ENCODE measurements at places on chromosomes 4 and X.

DNA sequence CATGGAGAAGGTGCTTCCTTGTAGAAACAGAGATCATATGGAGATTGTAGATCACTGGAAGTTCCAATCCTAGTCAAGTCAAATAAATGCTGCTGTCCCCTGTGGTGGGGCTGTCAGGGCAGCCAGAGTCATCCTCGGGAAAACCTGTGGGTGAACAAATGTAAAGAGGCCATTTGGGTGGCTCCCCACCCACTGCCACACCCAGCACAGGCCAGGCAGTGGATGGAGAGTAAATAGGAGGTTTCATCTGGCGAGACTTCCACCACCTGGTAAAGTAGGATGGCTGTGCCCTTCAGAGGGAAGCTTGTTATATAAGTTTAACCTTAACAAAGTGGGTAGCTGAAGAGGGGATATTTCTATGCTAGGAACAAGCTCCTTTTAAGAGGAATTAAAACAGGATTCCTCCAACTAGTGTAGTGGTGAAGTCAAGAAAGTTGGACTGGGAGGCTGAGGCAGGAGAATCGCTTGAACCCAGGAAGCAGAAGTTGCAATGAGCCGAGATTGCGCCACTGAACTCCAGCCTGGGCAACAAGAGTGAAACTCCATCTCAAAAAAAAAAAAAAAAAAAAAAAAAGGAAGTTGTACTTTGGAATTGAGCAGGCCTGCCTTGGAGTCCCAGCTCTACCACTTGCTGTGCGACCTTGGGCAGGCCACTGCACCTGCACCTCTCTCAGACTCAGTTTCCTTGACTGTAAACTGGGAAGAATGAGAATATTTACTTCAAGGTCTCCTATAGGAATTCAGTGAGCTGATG lies 273.7 kb downstream of the PTTG2 start:
- no peak for DNase-seq

GRCh38 chr4:147816382-147817254 lies 84.7 kb downstream of the ARHGAP10 start:
- DNase-seq = no peak

DNA sequence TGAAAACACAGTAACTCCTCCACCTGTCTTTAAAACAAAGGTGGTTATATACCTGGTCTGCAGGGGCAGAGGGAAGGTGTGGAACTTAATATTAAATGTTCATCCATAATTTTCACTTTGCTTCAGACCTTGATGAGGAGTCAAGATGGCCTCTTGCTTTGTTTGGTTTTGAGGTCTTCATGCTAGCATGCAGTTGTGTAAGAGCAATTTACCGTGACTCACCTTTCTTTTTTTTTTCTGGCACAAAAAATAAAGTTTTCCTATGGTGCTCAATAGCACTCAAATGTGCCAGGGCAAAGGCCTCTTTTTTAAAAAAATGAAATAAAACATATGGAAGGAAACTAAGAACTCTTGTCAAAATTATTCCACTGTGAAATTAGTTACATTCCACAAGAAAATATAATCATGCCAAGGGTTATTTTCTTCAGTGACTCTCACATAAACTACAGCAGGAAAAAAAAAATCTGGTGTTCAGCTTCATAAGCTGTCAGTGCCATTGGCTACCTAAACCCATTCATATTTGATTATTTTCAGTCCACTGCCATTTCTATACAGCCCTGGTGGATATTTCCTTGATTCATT lies 128.2 kb downstream of the SLC7A11 start:
- DNase-seq = no peak

DNA sequence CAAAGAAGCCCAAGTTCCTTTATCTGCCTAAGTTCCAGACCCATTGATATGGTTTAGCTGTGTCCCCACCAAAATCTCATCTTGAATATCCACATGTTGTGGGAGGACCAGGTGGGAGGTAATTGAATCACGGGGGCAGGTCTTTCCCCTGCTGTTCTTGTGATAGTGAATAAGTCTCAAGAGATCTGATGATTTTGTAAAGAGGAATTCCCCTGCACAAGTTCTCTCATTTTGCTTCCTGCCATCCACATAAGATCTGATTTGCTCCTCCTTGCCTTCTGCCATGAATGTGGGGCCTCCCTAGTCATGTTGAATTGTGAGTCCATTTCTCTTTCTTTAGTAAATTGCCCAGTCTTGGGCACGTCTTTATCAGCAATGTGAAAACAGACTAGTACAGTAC lies 860.2 kb downstream of the FSTL5 start:
- DNase-seq = no peak

DNA sequence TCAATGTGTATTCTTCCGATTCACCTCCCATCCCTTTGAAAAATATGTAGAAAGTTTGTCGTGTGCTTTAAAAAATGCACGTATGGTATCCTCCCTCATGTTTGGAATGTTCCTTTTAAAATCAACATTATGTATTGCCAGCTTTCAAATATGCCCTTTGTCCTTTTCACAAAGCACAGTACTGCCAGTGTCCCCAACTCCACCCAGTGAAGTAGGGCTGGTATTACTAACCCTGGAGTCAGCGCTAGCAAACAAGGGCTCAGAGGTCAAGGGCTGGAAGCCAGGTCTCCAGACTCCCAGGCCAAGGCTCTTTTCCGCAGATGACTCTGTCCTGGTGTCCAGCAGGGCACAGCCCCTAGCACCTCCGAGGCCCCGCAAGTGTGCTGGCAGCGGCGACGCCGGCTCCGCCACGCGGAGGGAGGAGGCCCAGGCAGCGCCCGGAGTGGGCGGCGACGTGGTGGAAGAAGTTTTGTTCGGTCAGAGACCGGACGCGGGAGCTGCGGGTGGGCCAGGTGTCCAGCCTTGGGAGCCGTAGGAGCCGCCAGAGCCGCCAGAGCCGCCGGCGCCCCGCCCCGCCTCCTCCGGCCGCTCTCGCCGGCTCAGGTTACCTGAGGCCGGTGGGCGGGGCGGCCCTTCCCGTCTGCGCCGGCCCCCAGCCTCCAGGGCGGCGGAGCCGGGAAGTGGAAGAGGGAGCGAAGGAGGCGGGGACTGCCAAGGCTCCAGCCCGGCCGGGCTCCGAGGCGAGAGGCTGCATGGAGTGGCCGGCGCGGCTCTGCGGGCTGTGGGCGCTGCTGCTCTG lies at the start of gene IL13RA1:
Gene IL13RA1 (plus strand): TSS at position 720 of the 799 bp plus-strand sequence. CDS start 33 bp downstream, at position 753.
- DNase-seq = peak; percentile 25

DNA sequence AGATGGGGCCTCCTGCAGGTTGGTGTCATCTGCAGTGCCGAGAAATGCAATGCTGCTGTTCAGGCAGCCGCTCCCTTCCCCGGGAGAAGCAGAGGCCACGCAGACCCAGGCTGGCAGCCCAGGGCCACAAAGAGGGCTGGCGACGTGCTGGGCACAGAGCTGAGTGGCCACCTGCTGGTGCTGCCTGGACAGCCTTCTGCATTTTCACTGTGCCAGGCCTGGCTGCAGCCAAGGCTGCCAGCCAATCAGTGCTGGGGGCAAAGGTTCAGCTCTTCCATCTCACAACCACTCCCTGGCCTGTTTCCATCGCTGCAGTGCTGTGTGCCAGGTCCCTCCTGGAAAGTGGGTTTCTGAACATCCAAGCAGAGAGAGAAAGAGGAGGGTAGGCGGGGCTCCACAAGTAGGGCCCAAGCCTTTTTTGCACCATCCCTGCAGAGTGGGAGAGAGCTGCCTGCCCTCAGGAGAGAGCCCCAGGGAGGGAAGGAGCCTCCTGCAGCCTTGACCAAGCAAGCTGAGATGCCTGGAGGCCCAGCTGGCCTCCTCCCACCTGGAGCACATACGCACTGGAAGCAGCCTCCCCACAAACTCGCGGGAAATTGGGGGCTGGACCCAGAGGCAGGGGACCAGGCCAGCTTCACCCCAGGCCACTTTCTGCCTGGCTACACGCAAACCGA lies 20.1 kb downstream of the ADRA2C start:
- DNase-seq = no peak

GRCh38 chr4:73315091-73315490 lies 56.5 kb upstream of the ANKRD17 start:
- DNase-seq = no peak

- no peak for DNase-seq
These were observed 15.8 kb downstream of the LIN54 start for GRCh38 chr4:82994834-82995233.

DNA sequence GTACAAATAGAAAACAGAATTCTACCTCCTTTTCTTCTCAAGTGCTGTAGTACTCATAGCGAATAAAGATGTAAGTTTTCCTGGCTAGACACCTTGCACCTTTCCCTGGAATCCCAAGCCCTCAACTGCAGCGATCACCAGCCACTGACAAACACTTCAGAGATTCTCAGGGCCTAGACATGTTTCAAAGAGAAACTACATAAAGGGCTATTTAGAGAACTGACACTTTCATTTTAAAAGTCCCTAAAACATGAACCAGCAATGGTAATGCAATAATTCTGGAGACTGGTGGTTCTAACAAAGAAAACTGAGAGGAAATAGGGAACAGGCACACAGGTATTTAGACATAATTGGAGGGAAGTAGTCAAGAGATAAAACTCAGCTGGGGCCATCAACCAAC lies 35.7 kb downstream of the FANCB start:
- no peak for DNase-seq

DNA sequence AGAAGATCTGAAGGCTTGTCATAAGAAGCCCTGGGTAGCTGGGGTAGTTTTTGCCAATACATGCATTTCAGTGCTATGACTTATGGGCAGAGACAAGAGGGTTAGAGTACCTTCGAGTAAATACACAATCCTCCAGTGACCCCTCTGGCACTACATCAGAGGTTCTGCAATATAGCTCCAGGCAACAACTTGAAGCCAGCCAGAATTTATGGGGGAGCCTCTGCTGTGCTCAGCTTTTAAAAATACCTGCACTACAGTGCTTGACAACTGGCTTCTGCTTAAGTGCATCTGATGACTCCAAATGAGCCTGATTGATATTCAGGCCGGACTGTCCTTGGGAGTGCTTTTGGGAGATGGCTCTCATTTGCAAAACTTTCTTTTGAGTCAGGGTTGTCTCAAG lies 44.9 kb upstream of the SMAD1 start:
- no peak for DNase-seq

GRCh38 chr4:103499094-103499493 lies 220.7 kb downstream of the TACR3 start:
- DNase-seq = no peak

DNA sequence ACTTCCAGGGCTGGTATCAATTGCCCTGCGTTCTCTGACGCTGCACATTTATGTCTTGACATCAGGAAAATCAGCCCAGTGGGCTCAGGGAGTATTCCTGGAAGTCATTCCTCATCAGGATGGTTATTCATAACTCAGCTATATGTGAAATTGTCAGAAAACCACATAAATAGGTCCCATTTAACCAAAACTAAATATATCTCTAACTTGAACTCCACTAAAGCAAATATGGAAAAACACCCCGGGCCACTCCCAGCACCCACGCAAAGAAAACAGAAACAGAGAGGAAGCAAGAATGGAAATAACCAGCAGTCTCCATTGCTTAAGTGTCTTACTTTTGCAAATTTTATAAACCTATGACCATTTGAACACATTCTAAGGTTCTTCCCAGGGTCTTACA lies 112.0 kb downstream of the IRF2 start:
- DNase-seq = no peak

DNA sequence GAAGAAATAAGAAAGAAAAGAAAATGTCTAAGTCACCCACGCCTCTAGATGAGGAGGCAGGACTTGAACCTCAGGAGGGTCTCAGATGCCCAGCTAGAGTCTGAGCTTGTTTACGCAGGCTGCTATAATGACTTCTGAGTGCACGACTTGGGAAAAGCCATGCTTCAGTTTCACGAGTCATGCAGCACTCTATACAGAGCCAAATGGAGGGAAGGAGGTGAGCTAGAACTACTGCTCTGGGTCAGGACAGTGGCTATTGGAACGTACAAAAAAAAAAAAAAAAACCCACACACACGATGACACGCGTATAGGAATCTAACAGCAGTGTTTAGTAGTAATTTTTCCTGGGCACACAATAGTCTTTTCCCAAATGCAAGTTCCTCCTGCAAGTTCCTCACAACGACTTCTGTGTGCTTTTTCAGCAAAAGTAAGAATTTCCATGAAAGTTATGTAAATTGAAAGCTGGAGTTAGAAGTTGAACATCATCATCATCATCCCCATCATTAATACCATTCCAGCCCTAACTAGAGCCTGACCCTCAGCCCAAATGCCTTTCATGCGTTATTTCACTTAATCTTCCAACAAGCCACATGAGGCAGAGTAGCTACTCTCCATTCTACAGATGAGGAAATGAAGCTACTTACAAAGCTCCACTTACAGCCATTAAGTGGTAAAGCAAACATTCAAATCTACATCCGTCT lies 36.6 kb downstream of the IRF2 start:
- no peak for DNase-seq

GRCh38 chr4:66785479-66785878 lies 759.8 kb downstream of the CENPC start:
- no peak for DNase-seq

- no peak for DNase-seq
These were observed 707.8 kb downstream of the STIM2 start for GRCh38 chr4:27568236-27568951.

DNA sequence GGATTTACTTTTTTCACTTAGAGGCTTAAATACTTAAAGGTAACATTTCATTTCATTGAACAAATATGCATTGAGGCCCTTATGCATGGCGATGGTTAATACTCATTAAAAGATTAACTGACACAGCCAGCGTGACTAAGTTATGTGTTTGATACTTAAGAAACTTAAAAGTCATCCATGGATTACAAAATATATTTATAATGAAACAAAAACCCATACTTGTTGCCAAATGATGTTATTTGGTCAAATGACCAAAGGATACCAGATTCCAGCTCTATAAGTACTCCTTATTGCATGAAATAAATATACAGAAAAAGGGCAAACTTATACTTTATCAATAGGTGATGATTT lies 26.7 kb downstream of the ZNF330 start:
- no peak for DNase-seq

GRCh38 chr4:89069481-89069880 lies 12.5 kb upstream of the FAM13A start:
- DNase-seq = no peak

- DNase-seq = no peak
These were observed 60.1 kb downstream of the MXRA5 start for GRCh38 chrX:3286196-3286945.

DNA sequence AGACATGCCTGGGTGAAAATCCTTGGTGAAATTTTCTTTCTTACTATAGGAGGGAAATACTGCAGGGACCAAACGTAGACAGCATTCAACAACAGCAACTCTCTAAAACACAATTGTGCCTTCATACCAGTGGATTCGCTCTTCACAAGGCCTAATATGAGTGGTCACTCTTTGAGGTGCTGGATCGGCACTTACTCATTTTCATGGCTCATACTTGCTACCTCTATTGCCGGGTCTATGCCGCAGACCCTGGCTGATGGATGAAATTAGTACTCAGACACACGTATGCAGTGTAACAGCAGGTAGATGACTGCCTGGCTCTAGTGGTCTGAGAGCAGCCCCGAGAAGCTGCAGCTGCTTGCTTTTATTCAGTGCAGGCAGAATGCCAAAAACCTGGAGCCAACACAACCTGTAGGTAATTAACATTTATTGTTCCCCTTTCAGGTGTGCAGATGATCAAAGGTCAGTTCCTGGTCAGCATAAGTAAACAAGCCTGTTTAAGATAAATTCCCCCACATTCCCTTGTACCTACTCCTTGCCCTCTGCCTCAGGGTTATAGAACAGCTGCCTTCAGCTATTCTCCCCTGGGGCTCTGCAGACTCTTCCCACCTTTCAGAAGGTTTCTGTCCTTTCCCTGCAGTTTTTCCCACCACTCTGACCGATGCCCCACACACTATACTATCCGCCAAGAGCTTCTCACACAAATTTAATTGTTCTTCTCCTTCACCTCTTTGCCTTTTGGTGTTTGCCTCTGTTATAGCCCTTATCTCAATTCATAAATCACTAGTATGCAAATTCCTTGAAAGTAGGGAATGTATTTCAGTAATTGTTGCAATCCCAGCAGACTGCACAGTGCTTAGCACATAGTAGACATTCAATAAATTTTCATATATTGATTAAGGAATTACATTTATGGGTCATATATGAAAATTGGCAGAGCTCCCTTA lies 210.0 kb downstream of the SPANXN3 start:
- DNase-seq = no peak
